Mesendoderm (in vitro differentiated cells): ENCODE measurements at places on chromosomes 6 and 20.

- no peak overlapping the region for H3K4me3 ChIP-seq
- DNase-seq: peak; percentile 80
- peaks cover 13% of the 10 kb centered on the region for H3K4me1 ChIP-seq
- no peaks in the 10 kb centered on the region for H3K36me3 ChIP-seq
- H3K27me3 ChIP-seq: no peaks in the 10 kb centered on the region
Measured at GRCh38 chr6:95545226-95545625, 32.1 kb upstream of the MANEA start.

DNA sequence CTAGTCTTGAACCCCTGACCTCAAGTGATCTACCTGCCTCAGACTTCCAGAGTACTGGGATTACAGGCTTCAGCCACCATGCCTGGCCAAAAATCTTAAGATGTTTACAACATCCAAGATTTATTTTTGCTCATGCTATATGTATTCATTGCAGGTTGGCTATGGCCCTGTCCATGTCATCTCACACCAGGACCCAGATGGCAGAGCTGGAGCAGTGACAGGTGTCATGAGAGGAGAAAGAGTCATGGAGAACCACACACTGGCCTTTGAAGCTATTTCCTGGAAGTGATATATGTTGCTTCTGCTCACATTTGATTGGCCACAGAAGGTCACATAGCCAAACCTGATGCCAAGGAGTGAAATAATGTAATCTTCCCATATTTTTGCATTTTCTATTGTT is 13.8 kb upstream of the DDR1 start:
- H3K4me3 ChIP-seq: no peak overlapping the region
- no peaks in the 10 kb centered on the region for H3K27me3 ChIP-seq
- H3K27ac ChIP-seq: no peak overlapping the region
- H3K4me1 ChIP-seq: no peaks in the 10 kb centered on the region

GRCh38 chr20:59351157-59352040 is 51.0 kb downstream of the EDN3 start:
- no peak for DNase-seq
- no peaks in the 10 kb centered on the region for H3K36me3 ChIP-seq
- no peak overlapping the region for H3K27ac ChIP-seq
- no peak overlapping the region for H3K4me3 ChIP-seq

GRCh38 chr6:30990422-30991086 is 7.0 kb downstream of the MUC21 start:
- H3K27ac ChIP-seq: no peak overlapping the region
- DNase-seq: no peak
- no peak overlapping the region for H3K4me3 ChIP-seq
- no peaks in the 10 kb centered on the region for H3K36me3 ChIP-seq
- peaks cover 6% of the 10 kb centered on the region for H3K4me1 ChIP-seq
- H3K27me3 ChIP-seq: no peaks in the 10 kb centered on the region

- no peak overlapping the region for H3K27ac ChIP-seq
- H3K4me1 ChIP-seq: no peaks in the 10 kb centered on the region
- H3K36me3 ChIP-seq: no peaks in the 10 kb centered on the region
- no peak overlapping the region for H3K4me3 ChIP-seq
- DNase-seq: no peak
Measured at GRCh38 chr6:127811900-127812570, 88.8 kb downstream of the THEMIS start.

GRCh38 chr6:45714741-45715507 is 300.7 kb downstream of the CLIC5 start:
- H3K4me1 ChIP-seq: peaks cover 3% of the 10 kb centered on the region
- DNase-seq: peak; percentile 92
- H3K4me3 ChIP-seq: no peak overlapping the region
- no peak overlapping the region for H3K27ac ChIP-seq
- no peaks in the 10 kb centered on the region for H3K36me3 ChIP-seq
- no peaks in the 10 kb centered on the region for H3K27me3 ChIP-seq

DNA sequence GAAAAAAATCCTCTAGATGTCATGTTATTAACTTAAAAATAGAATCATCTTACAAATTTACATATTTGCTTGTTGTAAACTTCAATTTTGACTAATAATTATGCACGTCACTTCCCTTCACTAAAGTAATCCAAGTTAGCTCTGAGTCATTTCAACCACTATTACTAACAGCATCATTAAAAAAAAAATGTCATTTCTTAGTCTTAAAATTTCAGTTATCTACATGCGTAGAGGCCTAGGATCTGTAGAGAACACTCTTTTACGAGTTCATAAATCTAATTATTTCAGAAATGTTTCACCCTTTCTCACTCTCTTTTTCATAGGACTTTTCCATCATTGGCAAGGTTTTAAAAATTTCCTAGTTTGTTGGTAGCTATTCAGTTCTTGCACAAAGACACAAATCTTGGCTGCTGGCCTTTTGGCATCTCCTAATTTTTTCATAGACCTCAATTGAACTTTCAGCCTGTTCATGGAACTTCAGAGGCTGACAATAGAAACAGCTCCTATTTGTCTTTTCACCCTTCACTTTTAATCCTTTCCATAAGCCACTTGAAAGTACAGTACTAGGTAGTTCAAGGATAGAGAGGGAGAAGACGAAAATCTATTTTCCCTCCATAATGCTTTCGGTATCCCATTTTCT is 61.5 kb downstream of the OGFRL1 start:
- no peak overlapping the region for H3K4me3 ChIP-seq
- H3K27me3 ChIP-seq: no peaks in the 10 kb centered on the region
- no peak overlapping the region for H3K27ac ChIP-seq
- DNase-seq: no peak
- H3K4me1 ChIP-seq: no peaks in the 10 kb centered on the region
- no peaks in the 10 kb centered on the region for H3K36me3 ChIP-seq

DNA sequence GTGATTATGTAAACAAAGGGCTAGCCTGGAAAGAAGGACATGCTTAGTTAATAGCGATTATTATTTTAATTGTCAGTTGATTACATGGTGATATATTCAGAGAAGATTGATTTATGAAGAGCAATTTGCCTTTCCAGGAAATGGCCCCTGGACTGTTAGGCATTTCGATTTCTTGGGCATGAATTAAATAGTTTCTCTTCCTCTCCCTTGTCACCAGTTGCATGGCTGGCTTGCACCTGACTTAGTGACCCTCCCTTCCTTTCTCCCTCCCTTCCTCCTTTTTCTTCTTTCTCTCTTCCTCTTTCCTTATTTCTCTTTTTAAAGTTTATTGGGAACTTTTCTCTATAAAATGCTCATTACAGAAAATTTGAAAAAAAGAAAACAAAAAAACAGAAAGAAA is 235.4 kb downstream of the CDC5L start:
- no peaks in the 10 kb centered on the region for H3K27me3 ChIP-seq
- H3K4me1 ChIP-seq: peaks cover 13% of the 10 kb centered on the region
- H3K27ac ChIP-seq: no peak overlapping the region
- no peak overlapping the region for H3K4me3 ChIP-seq

- peak; percentile 63 for DNase-seq
- no peaks in the 10 kb centered on the region for H3K4me1 ChIP-seq
- H3K4me3 ChIP-seq: no peak overlapping the region
- no peak overlapping the region for H3K27ac ChIP-seq
- no peaks in the 10 kb centered on the region for H3K36me3 ChIP-seq
Measured at GRCh38 chr6:26493258-26493657, 6.8 kb upstream of the BTN1A1 start.

DNA sequence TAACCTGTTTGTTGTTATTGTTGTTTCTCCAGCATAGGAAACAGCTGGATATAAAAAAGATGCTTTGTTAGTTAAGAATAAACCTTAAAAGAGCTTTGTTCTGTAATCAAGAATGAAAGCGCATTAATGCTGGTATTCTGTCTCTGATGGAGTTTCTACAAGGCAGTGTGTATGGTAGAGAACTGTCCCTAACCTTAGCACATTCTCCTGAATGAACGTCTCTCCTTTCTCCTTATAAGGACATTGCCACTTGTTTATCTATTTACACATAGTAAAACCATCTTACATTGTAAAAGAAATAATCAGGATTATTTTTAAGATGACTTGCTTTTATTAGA is 33.8 kb upstream of the LCA5 start:
- H3K27ac ChIP-seq: no peak overlapping the region
- H3K4me3 ChIP-seq: no peak overlapping the region
- DNase-seq: no peak

- H3K27ac ChIP-seq: no peak overlapping the region
- H3K4me3 ChIP-seq: no peak overlapping the region
- H3K27me3 ChIP-seq: no peaks in the 10 kb centered on the region
Measured at GRCh38 chr20:16599257-16599656, 26.0 kb upstream of the KIF16B start.

GRCh38 chr20:7924692-7925091 is 15.6 kb downstream of the HAO1 start:
- DNase-seq: peak; percentile 16
- H3K4me1 ChIP-seq: no peaks in the 10 kb centered on the region
- no peak overlapping the region for H3K27ac ChIP-seq
- H3K36me3 ChIP-seq: no peaks in the 10 kb centered on the region
- H3K27me3 ChIP-seq: no peaks in the 10 kb centered on the region
- no peak overlapping the region for H3K4me3 ChIP-seq

DNA sequence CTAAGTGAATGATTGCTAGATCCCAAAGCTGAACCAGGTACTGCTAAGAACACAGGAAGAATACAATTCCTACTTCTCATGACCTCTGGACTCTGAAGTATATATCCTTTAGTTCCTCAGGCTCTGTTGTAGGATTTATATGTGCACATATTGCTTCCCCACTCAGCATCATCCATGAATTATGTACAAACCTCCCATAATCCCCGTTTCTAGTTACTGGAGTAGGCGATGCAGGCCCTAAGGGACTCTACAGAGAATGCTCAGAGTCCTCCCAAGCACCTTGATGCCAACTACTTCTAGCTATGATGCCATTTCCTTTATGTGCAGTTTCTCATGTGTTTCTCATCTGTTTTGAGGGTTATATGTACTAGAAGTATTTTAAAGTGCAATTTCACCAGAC is 154.9 kb upstream of the EPHA7 start:
- H3K36me3 ChIP-seq: no peaks in the 10 kb centered on the region
- no peak overlapping the region for H3K27ac ChIP-seq
- no peaks in the 10 kb centered on the region for H3K4me1 ChIP-seq
- no peak for DNase-seq

- no peak for DNase-seq
- no peak overlapping the region for H3K4me3 ChIP-seq
- peaks cover 5% of the 10 kb centered on the region for H3K4me1 ChIP-seq
- H3K27me3 ChIP-seq: no peaks in the 10 kb centered on the region
Measured at GRCh38 chr6:109445382-109445781, 4.9 kb downstream of the SMPD2 start.

GRCh38 chr6:163264662-163265035 is 149.9 kb upstream of the QKI start:
- no peaks in the 10 kb centered on the region for H3K27me3 ChIP-seq
- no peak overlapping the region for H3K27ac ChIP-seq
- H3K4me3 ChIP-seq: no peak overlapping the region
- peaks cover 2% of the 10 kb centered on the region for H3K4me1 ChIP-seq
- no peaks in the 10 kb centered on the region for H3K36me3 ChIP-seq

GRCh38 chr6:16787128-16787682 is 25.9 kb upstream of the ATXN1 start:
- H3K4me1 ChIP-seq: no peaks in the 10 kb centered on the region
- H3K36me3 ChIP-seq: no peaks in the 10 kb centered on the region
- no peak overlapping the region for H3K4me3 ChIP-seq
- no peak for DNase-seq
- no peak overlapping the region for H3K27ac ChIP-seq

GRCh38 chr6:108581237-108581931 is 20.7 kb downstream of the FOXO3 start:
- H3K27me3 ChIP-seq: no peaks in the 10 kb centered on the region
- H3K4me3 ChIP-seq: no peak overlapping the region
- H3K36me3 ChIP-seq: no peaks in the 10 kb centered on the region
- DNase-seq: no peak
- no peaks in the 10 kb centered on the region for H3K4me1 ChIP-seq

DNA sequence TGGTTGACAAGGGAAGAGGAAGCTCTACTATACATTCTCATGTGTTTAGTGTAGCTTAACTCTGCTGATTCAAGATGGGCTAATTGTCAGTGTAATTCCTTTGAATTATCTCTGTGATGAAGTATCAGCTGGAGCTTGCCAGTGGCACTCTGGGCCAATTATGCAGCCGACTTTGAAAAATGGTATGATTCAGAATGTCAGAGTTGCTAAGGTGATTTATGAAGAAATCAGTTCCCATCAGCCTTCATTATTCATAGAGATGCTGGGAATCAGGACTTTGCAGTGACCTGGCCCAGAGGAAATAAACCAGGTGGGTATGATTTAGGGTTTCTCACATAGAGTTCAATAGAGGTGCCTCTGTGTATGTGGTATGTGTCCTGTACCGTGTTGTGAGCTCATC is 33.4 kb downstream of the KCNS1 start:
- no peak overlapping the region for H3K27ac ChIP-seq
- no peaks in the 10 kb centered on the region for H3K27me3 ChIP-seq
- no peak overlapping the region for H3K4me3 ChIP-seq
- no peak for DNase-seq
- no peaks in the 10 kb centered on the region for H3K4me1 ChIP-seq
- no peaks in the 10 kb centered on the region for H3K36me3 ChIP-seq

GRCh38 chr6:69162811-69163210 is 527.7 kb downstream of the ADGRB3 start:
- no peaks in the 10 kb centered on the region for H3K27me3 ChIP-seq
- H3K4me1 ChIP-seq: peaks cover 2% of the 10 kb centered on the region
- no peak overlapping the region for H3K27ac ChIP-seq
- H3K36me3 ChIP-seq: no peaks in the 10 kb centered on the region
- H3K4me3 ChIP-seq: no peak overlapping the region

DNA sequence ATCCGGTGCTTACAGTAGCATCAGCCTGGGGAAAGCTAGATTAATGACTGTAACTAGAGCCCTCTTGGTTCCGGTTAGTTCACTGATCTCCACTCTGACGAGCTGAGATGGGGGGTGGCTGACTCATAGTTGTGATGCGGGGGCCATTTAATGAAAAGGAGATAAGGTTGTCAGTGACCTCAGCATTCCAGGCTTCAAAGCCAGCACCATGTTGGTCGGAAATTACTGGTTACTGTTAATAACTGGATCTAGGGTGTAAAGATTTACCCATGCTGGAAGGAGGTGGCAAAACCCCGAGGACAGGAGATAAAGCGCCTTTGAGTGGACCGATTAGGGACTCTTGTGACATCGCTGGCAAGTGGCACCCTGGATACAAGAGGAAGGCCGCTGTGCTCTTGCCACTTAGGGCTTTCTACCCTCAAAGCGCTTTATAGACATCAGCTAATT is 21.1 kb downstream of the FOXC1 start:
- peaks cover 1% of the 10 kb centered on the region for H3K4me1 ChIP-seq
- no peaks in the 10 kb centered on the region for H3K36me3 ChIP-seq
- no peak overlapping the region for H3K4me3 ChIP-seq
- H3K27me3 ChIP-seq: peaks cover 13% of the 10 kb centered on the region
- H3K27ac ChIP-seq: no peak overlapping the region
